Stimulated activated naive CD4-positive, alpha-beta T cell treated with Interleukin-2 at 50 U/mL for 16 hours (primary cell): ENCODE measurements at places on chromosomes 13 and 19.

- DNase-seq: no peak
Observed at GRCh38 chr13:109730812-109731335, 55.5 kb downstream of the IRS2 start.

DNA sequence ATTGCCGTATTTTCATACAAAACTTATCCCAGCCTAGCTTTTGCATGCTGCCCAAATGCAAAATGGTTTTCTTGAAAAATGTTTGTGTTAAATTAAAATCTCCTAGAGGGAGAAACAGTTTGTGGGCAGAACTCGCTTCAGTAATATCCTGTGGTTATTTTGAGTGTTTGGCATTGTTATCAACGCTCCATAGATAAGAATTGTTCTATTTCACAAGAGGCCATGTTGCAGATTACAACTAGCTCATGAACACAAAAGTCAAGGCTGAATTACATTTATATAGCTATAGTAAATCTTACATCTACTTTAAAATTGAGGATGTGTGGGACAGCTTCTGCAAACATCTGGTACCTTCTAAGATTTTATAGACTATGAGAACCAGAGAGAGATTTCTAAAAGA, 447.9 kb downstream of the DCT start:
- DNase-seq: no peak

DNA sequence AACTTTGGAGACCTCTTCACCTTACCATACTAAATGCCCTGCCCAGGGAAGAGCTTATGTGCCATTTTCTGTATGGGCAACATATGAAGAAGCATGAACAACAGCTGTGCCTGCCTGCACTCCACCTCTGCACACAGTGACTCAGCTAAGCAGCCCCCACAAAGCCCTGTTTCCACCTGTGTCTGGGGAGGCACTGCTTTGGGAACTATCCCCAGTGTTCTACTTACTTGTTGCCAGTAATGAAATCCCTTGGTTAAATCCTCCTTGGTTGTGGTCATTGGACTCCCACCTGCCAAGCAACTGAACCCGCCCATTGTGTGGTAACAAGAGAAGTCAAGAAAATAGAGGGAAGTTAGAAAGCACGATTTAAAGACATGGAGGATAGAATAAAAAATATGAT, 84.6 kb downstream of the NALCN start:
- no peak for DNase-seq

GRCh38 chr13:43044720-43045301, 21.4 kb downstream of the DNAJC15 start:
- DNase-seq: no peak

DNA sequence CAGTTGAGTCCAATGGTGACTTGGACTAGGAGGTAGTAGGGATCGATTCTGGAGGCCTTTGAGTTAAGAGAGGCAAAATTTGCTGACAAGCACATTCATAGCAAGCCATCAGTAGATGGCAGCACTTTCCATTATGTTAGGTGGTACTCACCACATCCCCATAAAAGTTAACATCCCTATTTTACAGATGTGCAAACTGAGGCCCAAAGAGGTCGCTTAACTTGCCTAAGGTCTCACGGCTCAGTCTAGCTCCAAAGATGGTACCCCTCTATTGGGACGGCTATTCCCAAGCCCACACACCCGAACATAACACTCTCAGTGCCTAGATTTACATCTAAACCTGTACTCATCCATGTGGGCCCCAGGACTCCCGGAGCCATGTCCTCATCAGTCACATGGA, 21.5 kb upstream of the FOSB start:
- DNase-seq: no peak

DNA sequence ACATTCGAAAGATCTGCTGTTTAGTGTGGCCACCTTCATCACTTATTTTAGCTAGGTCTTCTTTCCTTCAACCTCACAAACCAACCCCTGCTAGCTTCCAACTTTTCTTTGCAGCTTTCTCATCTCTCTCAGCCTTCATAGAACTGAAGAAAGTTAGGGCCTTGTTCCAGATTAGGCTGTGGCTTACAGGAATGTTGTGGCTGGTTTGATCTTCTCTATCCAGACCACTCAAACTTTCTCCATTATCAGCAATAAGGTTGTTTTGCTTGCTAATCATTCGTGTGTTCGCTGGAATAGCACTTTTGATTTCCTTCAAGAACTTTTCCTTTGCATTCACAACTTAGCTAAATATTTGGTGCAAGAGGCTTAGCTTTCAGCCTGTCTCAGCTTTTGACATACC, 44.7 kb downstream of the CARS2 start:
- DNase-seq: no peak

GRCh38 chr13:28573595-28574373, 78.9 kb upstream of the FLT1 start:
- DNase-seq: no peak

DNA sequence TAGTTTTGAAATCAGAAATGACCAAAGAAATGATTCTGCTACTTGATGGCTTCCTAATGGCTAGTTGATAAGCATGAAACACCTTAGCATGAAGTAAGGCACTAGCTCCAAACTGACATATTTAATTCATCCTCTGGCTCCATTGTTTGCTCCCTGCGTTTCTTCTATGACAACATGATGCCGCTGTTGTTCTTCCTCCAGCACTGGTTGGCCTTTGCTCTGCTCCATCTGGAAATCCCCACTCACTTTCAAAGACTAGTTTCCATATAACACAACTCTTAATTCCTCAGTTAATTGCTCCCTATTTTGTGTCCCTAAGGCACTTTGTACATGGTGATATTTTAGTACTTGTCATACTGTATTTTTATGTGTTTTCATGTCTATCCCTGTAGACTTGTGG, 151.6 kb downstream of the GPC6 start:
- no peak for DNase-seq

GRCh38 chr19:5048091-5048726, 79.3 kb downstream of the KDM4B start:
- DNase-seq: peak; percentile 7

GRCh38 chr13:34587576-34587975, 354.5 kb upstream of the NBEA start:
- DNase-seq: no peak

- DNase-seq: no peak
Observed at GRCh38 chr13:82011355-82011754, 1670.4 kb upstream of the SPRY2 start.

GRCh38 chr19:13092606-13093235, 9.9 kb downstream of the LYL1 start:
- DNase-seq: no peak

DNA sequence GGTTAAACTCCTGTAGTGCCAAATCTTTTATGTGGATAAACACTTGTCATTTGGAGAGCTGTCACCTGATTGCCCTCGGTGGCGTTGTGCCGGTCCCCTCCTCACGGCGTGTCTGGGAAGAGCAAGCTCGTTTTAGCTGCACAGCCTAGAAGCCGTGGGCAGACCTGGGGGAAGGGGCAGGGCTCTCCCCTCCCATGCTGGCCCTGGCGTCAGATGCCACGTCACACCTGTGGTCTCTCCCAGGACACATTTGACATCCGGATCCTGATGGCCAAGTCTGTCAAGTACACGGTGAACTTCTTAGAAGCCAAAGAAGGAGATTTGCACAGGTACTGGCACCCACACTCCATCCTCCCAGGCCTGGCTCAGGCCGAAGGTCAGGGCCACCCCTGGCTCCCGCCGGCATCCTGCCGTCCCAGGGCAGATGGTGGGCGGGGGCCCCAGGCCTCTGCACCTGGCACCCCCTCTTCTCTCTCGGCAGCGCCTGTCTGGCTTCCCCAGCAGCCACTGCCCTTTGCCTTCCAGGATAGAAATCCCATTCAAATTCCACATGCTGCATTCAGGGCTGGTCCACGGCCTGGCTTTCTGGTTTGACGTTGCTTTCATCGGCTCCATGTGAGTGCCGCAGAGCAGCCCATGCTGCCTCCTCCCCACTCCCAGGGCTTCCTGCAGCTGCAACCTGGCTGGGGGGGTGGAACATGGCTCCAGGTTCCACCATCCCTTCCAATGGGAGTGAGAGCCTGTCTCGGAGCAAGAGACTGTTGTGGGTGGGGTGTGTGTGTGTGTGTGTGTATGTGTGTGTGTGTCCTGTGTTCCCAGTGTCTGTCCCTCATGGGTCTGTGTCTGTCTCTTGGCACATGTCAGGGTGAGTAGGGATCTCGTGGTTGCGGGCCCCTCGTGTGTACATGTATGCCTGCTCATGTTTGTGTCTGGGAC, 8.8 kb downstream of the YIPF2 start:
- no peak for DNase-seq
